H9 (cell line): ENCODE measurements at places on chromosomes 12 and 14.

- no peak for DNase-seq
Measured at GRCh38 chr12:47034661-47035060, 44.8 kb upstream of the PCED1B start.

DNA sequence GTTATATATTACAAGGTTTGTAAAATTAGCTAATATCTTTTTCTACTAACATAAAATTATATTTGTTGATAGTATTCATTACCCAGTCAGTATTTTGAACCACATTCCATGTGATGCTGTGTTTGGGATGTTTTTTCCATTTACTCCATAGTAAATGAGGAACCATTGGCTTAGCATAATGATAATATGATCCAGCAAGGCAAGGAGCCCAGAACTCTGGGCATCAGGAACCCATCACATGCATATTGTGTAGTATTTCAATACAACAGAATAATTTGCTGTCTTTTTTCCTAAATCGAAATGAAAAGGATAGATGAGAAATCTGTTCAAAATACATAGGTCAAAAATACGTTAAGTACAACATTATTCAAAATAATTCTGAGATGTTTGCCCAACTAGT, 48.7 kb upstream of the GARIN2 start:
- DNase-seq: no peak

- no peak for DNase-seq
Measured at GRCh38 chr12:51216642-51217041, 1.2 kb downstream of the POU6F1 start.

DNA sequence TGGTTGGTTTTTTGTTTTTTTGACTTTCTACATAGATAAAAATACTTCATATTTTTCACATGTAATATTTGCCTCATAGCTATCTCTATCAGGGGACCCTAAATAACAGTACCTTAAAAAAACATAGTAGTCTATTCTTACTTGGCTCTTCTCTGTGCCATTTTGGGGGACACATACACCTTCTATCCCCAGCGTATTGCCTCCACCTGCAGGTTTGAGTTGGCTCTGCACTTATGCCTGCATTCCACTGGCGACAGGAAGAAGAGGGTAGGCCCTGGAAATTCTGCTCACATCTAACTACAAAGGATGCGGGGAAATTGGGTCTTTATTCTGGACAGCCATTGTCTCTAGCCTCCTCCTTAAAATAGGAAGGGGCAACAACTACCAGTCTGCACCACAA, 13.8 kb upstream of the IFI27L2 start:
- DNase-seq: peak; percentile 58

- DNase-seq: no peak
Measured at GRCh38 chr12:89698607-89699006, 10.0 kb downstream of the ATP2B1 start.
